Common myeloid progenitor, CD34-positive (primary cell): ENCODE measurements at places on chromosomes 1 and 21.

DNA sequence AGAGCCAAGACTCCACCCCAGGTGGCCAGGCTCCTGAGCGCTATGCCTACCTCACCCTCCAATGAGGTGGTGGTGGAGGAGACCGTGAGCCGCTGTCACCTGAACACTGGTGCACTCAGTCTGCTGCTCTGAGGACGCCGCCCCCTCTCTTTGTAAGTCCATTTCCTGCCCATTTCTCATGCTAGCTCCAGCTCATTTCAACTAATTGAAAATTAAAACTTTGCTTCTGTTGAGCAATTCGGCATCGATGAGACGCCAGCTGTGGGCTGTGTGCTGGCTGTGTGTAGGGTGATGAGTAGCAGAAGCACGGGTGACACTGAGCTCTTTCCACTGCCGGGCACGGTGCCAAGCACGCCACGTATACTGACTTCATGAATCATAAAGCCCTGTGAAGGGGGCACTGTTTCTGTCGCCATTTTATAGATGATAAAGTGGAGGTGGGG, 11.2 kb downstream of the TNFRSF1B start:
- DNase-seq = peak; percentile 82

- peak; percentile 63 for DNase-seq
These were observed 10.2 kb downstream of the ERG start for GRCh38 chr21:38487901-38488639.

DNA sequence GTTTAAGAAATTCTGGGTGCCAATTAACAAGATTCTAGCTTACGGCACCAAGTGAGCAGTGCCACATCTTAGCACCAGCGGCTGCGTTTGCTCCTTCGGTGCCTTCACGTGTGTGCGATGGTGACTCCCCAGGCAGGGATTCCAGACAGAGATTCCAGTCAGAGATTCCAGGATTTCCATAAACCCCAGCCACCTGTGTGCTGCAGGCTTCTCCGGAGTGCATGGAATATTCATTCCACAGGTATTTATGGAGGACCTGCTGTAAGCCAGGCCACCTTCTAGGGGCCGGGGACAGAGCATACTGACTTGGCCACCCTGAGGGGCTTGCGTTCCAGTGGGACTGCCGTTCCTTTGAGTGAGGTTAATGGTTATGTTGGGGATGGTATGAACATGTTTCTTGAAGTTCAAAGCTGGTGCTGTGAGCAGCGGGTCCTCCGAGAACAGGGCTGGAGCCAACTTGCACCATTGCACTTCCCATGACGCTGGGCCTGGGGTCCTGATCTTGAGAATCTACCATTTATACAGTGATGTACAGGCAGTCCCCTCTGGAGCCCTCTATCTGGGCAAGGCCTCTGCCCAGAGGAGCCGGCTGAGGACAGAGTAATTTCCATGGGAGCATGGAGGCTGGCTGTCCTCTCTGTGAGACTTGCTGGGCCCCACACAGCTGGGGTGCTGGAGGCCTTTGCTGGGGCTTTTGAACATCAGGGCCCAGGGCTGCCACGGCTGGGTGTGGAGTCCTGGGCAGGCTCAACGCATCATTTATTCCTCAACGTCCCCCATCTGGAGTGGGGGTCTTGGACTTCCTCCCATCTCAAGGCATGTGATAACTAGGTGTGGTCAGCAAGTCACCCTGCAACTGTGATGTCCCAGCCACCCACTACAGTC, 58.8 kb upstream of the AJAP1 start:
- no peak for DNase-seq

DNA sequence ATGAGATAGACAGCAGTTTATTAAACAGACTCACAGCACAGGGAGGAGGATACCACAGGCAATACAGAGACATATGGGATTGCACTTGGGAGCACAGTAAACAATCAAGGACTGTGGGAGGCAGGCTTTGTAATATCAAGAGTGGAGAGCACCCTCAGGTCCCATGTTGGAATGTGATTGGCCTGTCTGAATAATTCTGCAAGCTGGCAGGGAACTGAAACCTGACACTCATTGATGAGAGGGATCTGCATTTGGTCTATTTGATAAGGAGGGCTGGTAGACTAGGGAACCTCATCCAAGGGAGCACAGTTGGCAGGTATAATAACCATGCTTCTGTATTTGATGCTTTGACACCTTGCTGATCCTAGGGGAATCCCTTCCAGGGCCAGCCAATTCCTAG, 69.9 kb upstream of the PRMT6 start:
- no peak for DNase-seq

DNA sequence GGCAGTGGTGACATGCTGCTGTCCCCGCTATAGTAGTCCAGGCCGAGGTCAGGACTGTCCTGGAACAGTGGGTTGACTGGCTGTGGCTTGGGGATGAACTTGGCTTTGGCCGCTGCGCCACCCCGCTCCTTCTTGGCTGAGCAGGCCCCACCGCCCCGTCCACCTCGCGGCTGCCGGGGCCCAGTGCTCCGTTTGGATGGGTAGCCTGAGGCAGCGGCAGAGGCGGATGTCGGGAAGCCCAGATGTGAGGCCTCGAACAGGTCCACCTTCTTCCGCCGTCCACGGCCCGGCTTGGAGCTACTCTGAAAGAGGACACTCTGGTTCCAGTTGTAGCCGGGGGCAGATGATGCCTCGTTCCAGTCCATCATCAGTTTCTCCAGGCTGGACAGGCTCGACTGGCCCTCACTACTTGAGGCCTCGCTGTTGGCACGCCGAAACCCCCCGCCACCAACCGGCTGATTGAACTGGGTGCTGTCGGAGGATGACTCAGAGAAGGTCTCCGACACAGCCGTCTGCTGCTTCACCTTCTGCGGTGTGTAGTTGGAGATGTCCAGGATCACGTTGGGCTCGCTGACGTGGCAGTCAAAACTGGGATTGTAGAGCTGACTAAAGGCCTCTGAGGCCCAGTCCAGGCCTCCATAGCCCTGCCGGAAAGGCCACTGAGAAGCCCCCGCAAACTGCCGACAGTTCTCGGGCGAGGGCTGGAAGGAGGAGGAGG, 55.6 kb downstream of the AHDC1 start:
- no peak for DNase-seq

GRCh38 chr1:44631333-44631646, 43.0 kb downstream of the TMEM53 start:
- DNase-seq = no peak

DNA sequence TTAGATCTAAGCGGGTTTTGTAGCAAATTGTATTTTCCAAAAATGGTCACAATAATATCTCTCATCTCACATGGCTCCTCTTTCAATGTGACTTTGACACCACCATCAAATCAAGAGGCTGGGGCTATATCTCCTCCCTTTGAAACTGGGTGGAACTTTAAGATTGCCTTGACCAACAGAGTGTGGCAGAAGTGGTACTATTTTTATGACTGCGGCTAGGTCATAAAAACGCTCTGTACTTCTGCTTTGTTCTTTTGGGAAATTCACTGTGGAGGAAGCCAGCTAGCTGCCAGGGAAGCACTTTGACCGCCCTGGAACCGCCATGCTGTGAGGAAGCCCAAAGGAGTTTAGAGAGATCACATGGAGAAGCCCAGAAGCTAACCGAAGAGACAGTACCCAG, 50.7 kb upstream of the ACOT11 start:
- no peak for DNase-seq

GRCh38 chr21:46366091-46366490, 42.1 kb downstream of the PCNT start:
- DNase-seq = no peak

- no peak for DNase-seq
These were observed 437.7 kb downstream of the GPATCH2 start for GRCh38 chr1:217193151-217193550.

DNA sequence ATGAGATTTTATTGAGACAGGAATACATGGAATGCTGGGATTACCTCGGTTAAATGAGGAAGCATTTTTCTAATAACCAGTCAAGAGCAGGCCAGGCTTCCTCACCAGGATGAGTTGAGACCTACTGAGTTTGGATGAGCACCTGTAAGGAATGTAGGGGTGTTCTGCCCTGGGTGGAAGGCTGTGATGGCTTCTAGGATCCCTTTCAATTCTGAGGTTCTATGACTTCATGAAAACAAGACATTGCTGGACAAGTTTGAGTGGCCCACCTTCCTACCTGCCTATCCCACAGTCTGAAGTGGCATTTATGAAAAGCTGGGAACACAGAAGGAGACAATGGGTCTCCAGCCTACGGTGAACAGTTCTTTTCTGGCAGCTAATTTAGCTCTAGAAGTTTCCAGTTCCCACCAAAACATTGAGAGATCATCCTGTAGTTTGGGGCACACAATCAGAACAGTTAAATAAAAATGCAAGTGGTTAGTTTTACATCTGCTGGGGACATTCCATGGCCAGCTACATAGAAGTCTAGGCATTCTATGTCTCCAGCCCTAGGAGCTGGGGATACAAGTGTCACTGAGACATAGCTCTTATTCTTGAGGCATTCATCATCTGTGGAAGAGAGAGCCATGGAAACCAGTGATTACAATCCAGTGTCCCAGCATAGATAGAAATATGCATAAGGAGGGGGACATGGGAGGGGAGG, 51.3 kb upstream of the TSPAN2 start:
- DNase-seq = no peak

DNA sequence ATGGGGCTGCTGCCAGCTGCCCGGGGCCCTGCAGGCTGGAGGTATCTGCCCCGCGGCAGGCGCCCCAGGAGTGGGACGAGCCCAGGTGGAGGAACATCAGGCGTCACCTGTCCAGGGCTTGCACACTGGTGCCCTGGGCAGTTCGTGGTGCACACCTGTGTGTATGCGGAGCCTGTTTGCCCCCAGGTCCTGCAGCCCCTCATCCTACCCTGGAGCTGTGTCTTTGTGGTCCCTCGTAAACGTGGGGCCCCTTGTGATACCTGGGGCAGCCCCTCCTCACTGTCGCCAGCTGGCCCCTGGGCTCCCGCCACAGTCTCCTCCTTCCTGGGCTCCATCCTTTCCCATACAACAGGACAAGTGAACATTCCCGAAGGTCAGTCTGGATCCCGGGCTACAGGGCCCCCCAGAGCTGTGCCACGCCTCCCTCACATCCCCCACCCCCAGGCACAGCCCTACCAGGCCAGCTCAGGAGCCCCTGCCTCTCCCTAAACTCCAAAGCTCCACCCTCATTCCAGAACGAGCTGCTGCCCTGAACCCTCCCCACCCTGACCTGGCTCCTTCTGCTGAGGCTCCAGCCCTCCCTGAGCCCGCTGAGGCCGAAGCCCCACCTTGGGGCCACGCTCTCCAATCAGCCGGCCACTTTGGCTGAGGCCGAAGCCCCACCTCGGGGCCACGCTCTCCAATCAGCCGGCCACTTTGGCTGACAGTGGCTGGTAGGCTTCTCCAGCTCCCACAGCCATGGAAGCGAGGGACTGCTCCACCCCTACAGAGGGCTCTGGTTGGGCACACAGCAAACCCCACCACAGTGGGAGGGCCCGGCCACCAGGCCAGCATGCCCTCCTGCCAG, 42.6 kb downstream of the UBE2G2 start:
- DNase-seq = no peak

GRCh38 chr1:197439708-197440280, 171.7 kb downstream of the CRB1 start:
- no peak for DNase-seq

DNA sequence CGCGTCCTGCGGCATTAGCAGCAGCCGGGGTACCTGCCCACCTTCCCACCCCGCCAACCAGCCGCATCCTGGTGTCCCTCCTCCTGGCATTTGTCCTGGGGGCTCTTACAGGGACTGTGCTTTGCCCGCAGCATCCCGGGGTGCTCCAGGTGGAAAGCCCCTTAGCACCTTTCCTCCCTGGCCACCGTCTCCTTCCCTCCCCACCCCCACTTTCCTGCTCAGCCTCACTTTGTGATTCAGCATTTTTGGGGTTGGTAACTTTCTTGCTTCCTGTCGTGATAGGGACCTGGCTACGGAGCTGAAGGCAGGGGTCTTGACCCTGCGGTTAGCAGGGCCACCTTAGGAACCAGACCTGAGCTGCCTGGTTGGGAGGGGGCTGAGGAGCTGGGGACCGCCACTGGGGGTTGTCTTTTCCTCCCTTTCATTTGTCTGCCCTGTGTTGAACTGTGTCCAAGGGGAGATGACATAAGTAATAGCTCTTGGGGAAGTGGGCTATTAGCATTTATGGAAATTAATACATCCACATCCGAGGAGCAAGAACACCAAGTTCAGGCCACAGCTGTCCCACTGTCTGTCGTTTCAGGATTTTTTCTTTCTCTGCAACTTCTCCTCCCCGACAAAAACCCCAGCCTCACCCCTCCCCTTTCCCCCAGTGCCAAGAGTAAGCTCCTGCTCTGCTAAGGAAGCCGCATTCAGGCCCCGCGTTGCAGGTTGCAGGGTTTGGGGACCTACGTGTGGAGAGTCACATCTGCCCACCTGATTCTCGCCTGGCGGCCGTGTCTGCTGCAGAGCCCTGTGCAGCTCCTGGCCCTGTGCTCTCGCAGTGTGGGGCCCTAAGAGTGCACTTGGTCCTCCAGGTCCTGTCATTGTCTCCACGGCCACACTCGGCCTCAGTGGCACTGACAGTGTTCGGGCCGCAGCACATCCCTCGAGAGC, 1.6 kb upstream of the NPHP4 start:
- DNase-seq = no peak

DNA sequence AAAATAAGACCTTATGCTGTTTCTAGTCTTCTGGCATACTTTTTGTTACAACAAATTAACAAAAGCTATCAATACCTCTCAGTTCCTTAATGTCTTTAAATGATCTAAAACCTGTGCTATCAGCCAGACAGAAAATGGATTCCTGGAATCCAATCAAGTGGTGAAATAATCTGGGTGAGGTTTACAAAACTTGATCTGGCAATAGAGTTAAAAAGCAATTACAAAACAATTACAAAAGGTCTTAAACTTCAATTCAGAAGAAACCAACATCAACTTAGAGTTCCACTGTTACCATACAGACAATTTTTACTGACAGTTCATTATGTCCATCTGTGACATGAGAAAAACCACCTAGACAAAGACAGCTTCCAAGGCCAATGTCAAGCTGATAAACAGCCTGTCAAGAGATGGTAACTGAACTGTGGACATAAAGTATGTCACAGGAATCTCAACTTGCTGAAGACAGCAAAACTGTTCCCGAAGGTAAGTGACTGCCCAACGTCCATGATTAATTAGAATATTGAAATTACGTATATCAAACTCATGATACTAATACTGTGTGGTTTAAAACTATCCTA, 17.4 kb downstream of the ZZZ3 start:
- no peak for DNase-seq

- DNase-seq = no peak
These were observed 102.1 kb downstream of the WDR4 start for GRCh38 chr21:42777064-42777756.

GRCh38 chr1:177302357-177303044, 131.7 kb downstream of the BRINP2 start:
- no peak for DNase-seq

DNA sequence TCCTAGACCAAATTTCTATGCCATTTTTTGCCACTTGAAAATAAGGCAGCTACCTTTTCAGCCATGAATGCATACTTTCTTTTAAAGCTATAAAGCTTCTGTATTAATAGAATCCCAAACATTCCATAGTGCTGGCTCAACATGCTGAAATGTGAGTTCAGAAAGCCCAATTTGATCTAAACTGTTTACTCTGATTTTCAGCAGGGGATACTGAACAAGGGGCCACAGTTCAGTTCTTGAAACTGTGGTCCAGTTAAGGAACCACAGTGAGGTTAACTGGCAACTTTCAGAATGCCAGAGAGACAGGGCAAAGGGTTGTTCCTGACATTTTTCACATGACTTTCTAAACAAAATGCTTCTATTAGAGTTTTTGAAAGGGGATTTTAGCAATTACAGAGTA, 85.7 kb upstream of the COL11A1 start:
- no peak for DNase-seq
